ENCODE measurements at places on chromosomes 11 and 22. TPM values are rescaled to one million over a fixed set of nuclear protein-coding genes. Genes with fewer than 3 reads are reported as not detected.

RBMXL2 gene
- total RNA-seq: not detected

KDM4E gene
- not detected for total RNA-seq

SSTR3 gene
- not detected for total RNA-seq

KCNE3 gene
- total RNA-seq: 1.1 TPM

MS4A15 gene
- total RNA-seq: not detected
